IPS DF 19.7 (cell line): ENCODE measurements at places on chromosomes 6 and 20.

- DNase-seq, result no peak
Measured at GRCh38 chr6:33672808-33673207, 38.7 kb downstream of the UQCC2 start.

DNA sequence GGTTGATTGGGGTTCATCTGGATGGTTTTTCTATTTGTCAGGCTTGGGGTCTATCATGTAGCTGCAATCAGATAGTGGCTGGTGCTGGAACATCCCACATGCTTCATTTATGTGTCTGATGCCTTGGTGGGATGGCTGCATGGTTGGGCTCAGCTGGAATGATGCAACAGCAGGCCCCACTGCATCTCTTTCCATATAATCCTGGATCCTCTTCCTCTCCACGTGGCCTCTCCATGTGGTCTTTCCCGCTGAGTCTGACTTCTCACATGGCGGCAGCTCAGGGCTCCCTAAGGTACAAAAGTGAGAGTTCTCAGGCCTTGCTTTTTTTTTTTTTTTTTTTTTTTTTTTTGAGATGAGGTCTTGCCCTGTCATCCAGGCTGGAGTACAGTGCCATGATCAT lies 65.0 kb upstream of the SUPT3H start:
- DNase-seq, result no peak

GRCh38 chr20:13271098-13271497 lies 50.0 kb downstream of the ISM1 start:
- no peak for DNase-seq

GRCh38 chr6:32799168-32799567 lies 17.6 kb downstream of the HLA-DOB start:
- DNase-seq, result no peak

DNA sequence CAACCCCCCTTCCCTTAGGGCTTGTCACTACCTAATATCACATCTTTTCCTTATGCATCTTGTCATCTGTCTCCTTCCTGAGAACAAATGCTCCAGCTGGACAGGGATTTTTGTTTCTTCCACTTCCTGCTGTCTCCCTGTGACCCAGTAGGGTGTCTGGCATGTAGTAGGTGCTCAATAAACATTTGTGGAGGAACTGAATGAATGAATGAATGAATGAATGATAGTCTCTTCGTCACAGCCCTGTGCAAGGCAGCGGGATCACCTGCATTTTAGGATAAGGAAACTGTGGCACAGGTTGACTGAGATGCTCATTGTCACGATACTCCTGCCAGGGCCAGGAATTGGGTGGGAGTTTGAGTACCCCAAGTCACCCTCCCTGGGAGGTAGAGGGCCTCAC lies 14.2 kb downstream of the LEMD2 start:
- no peak for DNase-seq

DNA sequence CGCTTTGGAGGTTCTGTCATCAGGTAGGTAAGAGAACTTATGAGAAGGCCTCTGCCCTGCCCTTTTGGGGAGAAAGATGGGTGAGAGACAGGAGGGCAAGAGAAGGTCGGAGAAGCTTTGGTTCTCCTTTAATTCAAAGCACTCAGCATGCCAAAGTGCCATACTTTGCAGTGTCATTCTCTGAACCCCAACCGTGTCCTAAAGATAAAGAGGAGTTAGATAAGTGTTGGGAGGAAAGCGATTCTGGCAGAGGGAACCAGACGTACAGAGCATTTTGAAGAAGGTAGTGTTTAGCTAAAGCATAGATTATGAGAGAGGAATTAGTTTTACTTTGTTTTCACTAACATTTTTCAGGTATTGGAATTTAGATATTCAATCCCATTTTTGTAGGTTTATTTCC lies 40.3 kb downstream of the NKAIN2 start:
- DNase-seq, result no peak

DNA sequence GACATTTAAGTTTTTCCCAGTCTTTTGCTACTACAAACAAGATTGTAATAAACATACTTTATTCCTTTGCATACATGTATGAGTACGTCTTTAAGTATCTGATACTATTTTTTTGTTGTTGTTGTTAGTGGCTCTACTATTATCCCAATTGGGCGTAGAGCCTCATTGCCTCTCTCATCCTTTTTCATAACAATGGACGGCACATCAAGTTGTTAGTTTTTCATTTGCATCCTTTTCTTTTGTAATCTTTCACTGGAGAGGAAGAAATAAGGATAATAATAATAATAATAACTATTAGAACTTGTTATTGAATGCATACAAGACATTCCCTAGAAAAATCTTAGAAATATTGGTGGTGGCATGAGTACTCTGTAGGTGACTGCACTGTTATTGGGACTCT lies 23.1 kb downstream of the HS3ST5 start:
- DNase-seq, result no peak

GRCh38 chr6:40312213-40313015 lies 274.8 kb downstream of the LRFN2 start:
- DNase-seq, result no peak

DNA sequence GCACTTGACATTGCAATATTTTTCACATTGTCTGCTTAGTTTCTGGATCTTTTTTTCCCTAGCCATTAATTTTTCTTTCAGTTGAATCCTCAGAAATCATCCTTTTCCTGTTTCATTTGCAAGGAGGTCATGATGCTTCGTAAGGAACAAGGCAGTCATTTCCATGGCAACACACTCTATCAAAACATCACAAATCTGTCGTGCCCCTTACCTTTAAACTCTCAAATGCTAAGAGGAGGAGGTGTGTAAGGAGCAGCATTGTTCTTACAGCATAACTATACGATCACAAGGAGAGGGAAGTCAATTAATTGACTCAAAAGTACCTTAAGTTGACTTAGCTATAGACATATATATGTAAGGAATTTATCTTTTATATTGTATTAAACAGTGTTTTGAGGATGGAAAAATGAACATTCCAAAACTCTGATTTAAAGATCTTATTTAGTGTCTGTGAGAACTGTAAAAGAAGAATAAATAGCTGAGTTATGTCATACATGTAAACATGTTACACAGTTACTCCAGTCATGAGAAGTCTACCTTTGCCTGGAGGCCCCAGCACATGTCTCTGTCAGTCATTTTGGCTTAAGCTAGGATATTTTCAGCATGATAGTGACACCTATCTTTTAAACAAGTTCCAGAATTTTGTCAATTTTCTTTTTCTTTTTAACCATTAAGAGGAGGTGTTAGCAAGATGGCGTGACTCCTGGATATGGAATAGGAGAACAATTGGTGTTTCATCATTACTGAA lies 41.6 kb downstream of the CDKAL1 start:
- DNase-seq, result no peak

- peak; percentile 88 for DNase-seq
Measured at GRCh38 chr6:138773177-138774091, at the start of gene CCDC28A. CCDC28A (plus strand) TSS chr6:138773769; CDS start chr6:138776121, 2,352 bp downstream.

DNA sequence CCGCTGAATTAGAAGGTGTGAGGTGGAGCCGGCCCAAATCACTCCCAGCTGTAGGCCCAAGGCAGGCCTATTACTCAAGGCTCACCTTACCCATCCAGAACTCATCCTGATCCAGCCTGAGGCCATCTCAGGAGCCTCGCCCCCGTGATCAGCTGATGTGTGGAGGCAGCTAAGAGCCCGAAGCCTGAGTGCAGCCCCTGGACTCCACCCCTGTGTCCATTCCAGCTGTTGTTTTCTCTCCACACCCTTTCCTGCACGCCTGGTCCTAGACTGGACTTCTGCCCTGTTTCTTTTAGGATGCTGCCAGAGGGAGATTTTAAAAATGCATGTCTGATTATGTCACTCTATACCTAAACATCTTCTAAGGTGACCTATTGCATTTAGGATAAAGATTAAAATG lies 124.7 kb upstream of the SUPT3H start:
- no peak for DNase-seq

DNA sequence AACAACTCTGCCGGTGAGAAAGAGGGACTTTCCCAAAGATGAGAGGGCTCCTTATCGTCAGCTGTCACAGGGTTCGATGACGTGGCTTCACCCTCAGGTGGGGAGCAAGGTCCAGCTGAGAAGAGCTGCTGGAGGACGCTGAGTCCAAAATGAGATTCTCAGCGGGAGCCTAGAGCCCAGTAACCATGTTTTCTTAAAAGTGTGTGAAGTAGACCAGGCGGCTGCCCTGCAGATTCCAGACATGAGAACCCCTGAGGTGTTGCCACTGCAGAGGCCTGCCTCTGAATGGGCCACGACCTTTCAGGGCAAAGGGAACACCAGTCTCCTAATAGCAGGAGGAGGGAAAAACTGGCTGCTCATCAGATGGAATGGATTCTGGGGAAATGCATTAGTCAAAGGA lies 375.1 kb downstream of the BTBD9 start:
- DNase-seq, result no peak

- DNase-seq, result no peak
Measured at GRCh38 chr20:63752411-63753101, 13.0 kb downstream of the SLC2A4RG start.

DNA sequence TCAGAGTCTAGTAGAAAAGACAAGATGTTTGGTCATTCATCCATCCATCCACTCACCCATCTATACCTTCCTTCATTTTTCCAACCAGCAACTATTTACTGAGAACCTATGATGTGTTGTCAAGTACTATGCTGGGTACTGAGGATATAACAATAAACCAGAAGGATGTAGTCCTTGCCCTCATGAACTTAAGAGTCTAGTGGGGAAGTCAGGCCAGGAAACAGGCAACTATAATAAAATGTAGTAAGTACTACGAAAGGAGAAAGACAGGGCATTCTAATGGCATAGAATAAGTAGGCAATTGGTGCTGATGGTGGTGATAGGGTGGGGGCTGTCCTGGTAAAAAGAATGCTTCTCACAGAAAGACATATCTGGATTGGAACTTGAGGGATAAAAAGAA lies 245.7 kb downstream of the BTBD9 start:
- no peak for DNase-seq

GRCh38 chr6:119022796-119023195 lies 55.7 kb downstream of the FAM184A start:
- DNase-seq, result no peak

- no peak for DNase-seq
Measured at GRCh38 chr6:41705996-41706835, 29.2 kb downstream of the TFEB start.

- no peak for DNase-seq
Measured at GRCh38 chr6:166023273-166023989, 144.2 kb downstream of the TBXT start.

DNA sequence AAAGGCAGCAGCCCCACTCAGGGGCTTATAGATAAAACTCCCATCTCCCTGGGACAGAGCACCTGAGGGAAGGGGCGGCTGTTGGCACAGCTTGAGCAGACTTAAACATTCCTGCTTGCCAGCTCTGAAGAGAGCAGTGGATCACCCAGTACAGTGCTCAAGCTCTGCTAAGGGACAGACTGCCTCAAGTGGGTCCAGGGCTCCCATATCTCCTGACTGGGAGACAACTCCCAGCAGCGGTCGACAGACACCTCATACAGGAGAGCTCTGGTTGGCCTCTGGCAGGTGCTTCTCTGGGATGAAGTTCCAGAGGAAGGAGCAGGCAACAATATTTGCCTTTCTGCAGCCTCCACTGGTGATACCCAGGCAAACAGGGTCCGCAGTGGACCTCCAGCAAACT lies 810.1 kb downstream of the EYS start:
- DNase-seq, result no peak

DNA sequence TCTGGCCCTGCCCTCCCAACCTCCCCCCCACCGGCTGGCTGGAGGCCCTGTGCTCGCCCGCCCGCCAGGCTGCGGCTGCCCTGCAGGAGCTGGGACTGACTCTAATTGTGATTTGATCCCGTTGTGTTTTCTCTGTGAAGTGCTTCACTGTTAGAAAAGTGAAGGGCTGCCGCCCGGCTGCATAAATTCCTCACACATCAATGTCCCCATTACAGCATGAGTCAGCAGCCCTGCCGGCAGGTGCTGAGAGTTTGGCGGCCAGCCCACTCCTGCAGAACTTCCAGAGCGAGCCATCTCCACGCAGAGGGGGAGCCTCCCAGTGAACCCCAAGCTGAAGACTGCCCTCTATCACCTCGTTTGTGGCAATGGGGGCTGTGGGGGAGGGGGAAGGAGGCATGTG lies 137.9 kb downstream of the DLL1 start:
- DNase-seq, result peak; percentile 50

- DNase-seq, result no peak
Measured at GRCh38 chr20:23195636-23196035, 109.5 kb upstream of the CD93 start.

DNA sequence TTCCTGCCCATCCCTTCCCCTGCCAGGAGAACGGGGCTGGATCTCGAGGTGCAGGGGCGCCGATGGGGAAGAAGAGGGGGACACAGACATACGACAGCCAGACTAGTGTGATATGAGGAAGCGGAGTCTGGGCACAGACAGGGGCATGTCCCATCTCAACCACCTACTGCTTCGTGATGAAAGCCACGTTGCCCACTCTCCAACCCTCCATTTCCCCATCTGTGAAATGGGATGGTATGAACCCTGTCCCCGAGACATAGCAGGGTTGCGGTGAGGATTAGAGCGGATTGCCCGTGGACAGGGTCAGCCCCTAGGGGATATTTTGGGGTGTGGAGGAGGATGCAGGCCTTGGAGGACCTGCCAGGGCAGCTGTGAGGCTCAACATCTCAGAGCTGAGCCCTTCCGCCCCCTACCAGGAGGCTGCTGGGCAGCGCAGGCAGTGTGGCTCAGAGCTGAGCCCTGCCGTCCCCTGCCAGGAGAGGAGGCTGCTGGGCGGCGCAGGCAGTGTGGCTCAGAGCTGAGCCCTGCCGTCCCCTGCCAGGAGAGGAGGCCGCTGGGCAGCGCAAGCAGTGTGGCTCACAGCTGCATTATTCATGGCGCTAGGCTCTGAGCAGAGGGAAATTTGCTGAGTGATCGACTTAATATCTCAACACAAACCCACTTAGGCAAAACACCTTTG lies 71.7 kb downstream of the GRM4 start:
- no peak for DNase-seq

DNA sequence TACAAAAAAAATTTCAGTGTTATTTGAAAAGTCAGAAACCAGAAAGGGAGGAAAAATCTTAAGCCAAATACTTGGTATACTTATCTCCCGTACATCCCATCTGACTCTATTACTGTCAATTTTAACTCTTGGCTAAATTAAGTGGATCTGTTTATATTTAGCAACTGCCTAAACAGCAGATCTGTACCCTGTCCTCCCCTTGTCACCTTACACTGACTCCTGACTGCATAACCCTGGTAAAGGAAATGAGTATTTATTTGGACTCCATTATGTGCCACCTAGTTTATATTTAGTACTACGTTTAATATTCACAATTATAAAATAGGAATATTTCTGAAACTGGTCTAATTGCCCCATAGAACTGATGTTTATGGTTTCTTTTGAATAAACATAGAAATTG lies 730.2 kb upstream of the GJE1 start:
- DNase-seq, result no peak

DNA sequence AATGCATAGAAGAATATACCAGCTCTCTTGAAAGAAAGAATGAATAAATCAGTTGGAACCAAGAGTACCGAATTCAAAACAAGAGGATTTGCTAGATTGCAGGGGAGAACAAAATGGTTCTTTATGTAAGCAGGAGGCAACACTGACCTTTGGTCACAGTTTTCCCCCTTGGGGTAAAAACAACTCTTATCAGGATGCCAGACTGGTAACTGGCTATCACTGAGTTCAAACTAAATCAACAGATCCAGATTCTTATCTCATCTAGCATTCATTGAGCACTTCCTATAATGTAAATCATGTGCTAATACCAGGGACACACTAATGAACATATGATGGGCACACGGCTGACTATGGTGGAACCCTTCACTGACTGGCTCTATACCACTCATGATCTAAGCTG lies 4.8 kb upstream of the IL17F start:
- DNase-seq, result no peak

- DNase-seq, result no peak
Measured at GRCh38 chr6:153015094-153015640, 12.7 kb upstream of the MTRF1L start.

GRCh38 chr6:118750143-118750542 lies 98.8 kb upstream of the CEP85L start:
- DNase-seq, result no peak
